Osteocyte (in vitro differentiated cells): ENCODE measurements at places on chromosomes 3 and 15. TPM values are rescaled to one million over a fixed set of nuclear protein-coding genes. Genes with fewer than 3 reads are reported as not detected.

ZIC4 gene
- total RNA-seq, result 8.6 and 8.8 TPM in 2 replicates

POPDC2 gene
- total RNA-seq, result 2.1 and 2.4 TPM in 2 replicates

DNA sequence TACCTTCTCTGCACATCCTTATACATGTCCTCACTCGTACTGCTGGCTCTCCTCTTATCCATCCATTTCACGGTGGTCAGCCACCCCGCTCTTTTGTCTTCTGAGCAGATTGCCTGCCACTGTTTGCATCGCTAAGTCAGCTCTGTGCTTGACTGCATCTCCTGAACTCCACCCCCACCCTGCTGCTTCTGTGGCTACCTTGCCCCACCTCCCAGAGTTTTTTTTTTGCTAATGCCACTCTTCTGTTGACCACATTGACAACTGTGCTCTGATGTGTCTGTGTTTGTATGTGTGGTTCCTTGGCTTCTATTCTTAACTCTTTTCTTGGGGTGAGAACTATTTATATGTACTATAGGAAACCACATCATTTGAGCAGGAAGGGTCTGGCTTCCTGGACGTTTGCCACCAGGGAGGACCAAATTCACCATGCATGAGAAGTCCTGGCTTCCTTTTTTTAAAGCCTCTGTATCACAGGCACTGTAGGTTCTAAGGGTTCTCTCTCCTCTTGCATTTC, 12.8 kb upstream of the MTMR10 start:
- peaks cover 23% of the 10 kb centered on the region for H3K27me3 ChIP-seq
- peaks cover 4% of the 10 kb centered on the region for H3K4me1 ChIP-seq
- DNase-seq, result no peak
- H3K36me3 ChIP-seq, result peaks cover 1% of the 10 kb centered on the region

- H3K4me1 ChIP-seq, result peaks cover 40% of the 10 kb centered on the region
- DNase-seq, result no peak
- no peak overlapping the region for H3K27ac ChIP-seq
- no peak overlapping the region for H3K4me3 ChIP-seq
These were observed 39.1 kb downstream of the MYO1E start for GRCh38 chr15:59333401-59334075.

DNA sequence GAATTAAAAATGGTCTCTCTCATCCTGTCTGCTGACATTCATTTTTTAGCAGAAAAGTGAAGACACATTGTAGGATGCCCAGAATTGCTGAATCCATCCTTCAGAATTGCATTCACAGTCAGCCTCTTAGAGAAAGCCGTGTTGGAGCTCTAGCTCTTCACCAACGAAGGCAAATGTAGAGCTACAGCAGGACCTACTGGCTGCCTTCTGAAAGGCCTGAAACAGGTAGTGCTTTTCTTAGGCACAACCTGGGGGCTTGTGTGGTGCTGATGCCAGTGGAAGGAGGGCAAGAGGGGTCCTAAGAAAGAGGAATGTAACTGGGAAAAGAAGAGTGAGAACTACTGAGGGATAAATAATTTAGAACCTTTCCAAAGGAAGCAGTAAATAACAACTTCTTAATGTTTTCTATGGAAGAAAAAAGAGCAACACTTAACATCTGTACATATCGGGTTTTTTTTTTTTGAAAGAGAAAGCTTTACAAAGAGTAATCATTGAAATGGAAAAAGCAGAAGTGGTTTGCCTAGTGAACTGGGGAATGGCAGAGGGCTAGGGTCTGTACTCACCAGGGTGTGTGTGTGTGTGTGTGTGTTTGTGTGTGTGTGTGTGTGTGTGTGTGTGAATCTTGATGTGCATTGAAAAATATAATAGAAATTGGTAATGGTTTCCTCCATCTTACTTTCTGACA, 297.8 kb downstream of the SATB1 start:
- no peak overlapping the region for H3K4me3 ChIP-seq
- H3K27ac ChIP-seq, result no peak overlapping the region
- no peaks in the 10 kb centered on the region for H3K36me3 ChIP-seq
- H3K4me1 ChIP-seq, result peaks cover 18% of the 10 kb centered on the region
- no peak for DNase-seq
- no peaks in the 10 kb centered on the region for H3K27me3 ChIP-seq

DNA sequence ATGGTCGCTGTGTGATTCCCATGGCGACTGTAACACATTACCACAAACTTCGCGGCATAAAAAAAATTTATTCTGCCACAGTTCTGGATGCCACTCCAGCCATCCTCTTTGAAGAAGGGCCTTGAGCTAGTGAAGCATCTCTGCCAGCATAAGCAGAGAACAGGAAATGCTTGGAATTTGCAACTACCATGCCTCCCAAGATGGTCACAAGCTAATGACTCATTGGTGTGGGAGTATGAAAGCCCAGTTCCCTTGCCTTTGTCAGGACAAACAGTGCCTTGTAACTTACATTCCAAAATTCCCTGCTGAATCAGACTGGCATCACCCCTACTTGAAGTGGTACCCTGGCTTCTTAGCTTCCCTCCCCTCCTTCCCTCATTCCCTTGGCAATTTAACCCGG, 129.7 kb downstream of the PROS1 start:
- H3K27me3 ChIP-seq, result peaks cover 7% of the 10 kb centered on the region
- peaks cover 3% of the 10 kb centered on the region for H3K36me3 ChIP-seq
- no peak overlapping the region for H3K4me3 ChIP-seq
- peak overlapping the region; percentile 95 for H3K27ac ChIP-seq
- DNase-seq, result no peak

GRCh38 chr15:74808078-74808839, 4.4 kb upstream of the LMAN1L start:
- peaks cover 32% of the 10 kb centered on the region for H3K4me1 ChIP-seq
- H3K27me3 ChIP-seq, result no peaks in the 10 kb centered on the region
- H3K36me3 ChIP-seq, result peaks cover 9% of the 10 kb centered on the region
- no peak overlapping the region for H3K27ac ChIP-seq
- no peak for DNase-seq
